ENCODE measurements at places on chromosomes 13 and 19. TPM values are rescaled to one million over a fixed set of nuclear protein-coding genes. Genes with fewer than 3 reads are reported as not detected.

The ICAM4 gene
- 0.34 TPM for total RNA-seq

The RNF17 gene
- total RNA-seq: not detected

DNA sequence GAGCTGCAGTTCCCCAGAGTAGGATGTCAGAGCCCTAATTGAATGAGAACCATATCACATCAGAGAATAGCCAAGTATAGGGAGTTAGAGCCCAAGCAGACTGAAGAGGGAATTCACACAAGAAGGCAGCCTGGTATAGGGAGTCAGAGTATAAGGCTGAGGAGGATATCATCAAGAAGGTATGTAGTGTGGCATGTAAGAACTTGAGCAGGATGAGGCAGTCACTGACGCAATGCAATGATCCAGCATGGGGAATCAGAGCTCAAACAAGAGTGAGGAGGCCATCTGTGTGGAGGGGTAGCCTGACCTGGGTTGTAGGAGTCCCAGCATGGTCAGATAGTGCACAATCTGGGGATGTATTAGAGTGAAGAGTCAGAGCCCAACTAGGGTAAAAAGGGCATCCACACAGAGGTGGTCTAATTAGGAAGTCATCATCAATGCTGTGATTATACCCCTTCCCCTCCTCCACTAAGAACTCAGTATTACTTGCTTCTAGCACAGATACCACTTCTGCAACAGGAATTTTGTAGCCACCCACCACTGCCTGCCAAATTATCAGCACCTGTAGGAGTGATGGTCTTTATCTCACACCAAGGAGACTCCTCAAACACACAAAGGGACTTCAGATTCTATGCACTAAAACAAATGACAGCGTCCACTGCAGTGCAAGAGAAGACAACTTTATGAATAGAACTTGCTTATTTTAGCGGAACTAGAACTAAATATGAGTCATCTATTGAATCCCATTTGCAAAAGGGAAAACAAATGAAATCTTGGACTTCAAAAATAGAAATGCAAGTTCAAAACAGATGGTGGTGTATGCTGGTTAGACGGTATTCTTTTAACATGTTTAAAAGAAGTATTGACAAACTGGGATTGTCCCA is 107.2 kb downstream of the FNDC3A start:
- no peak overlapping the region for H3K4me3 ChIP-seq
- DNase-seq: no peak
- peaks cover 16% of the 10 kb centered on the region for H3K36me3 ChIP-seq
- H3K27ac ChIP-seq: no peak overlapping the region

The SPIB gene
- 0.80 TPM for total RNA-seq

The GFY gene
- not detected for total RNA-seq

DNA sequence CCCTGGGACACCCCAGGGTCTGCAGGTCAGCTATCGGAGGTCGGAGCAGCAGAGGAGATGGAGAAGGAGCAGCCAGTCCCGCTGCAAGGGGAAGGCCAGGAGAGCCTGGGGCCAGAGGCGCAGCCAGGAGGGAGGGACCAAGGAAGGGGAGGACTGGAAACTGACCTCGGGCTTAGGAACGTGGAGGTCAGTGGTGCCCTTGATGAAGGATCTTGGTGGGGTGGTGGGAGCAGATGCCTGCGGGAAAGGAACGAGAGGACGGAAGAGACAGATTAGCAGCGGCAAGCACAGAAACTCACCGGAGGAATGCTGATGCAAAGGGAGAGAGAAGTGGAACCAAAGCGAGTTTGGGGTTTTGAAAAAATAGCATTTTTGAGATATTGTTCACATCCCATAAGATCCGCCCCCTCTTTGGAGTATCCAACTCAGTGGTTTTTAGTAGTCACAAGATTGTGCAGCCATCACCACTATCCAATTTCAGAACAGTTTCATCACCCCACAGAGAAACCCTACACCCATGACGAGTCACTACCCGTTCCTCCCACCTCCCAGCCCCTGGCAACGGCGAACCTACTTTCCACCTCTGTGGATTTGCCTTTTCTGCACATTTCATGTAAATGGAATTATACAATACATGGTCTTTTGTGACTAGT is 22.1 kb downstream of the PLEKHF1 start:
- no peaks in the 10 kb centered on the region for H3K27me3 ChIP-seq
- peaks cover 37% of the 10 kb centered on the region for H3K4me1 ChIP-seq
- DNase-seq: peak; percentile 78
- peaks cover 5% of the 10 kb centered on the region for H3K36me3 ChIP-seq
- H3K27ac ChIP-seq: peak overlapping the region; percentile 76

DNA sequence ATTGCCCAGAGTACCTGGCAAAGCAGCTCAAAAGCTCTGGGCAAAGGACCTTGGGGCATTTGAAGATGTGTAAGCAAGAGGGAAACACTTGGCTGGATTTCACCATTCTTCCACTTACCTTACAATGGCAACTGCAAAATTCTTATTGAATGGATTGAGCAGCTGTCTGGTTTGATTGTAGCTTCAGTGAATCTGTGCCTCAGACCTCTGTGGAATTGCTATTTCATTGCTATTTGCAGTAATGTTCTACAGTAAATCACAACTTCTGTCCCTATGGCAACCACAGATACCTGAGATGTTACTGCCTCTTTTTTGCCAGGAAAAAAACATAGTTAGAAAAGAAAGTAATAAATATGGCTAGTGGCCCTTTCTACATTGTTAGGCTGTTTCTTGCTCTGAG is 519.5 kb downstream of the SUCLA2 start:
- H3K4me3 ChIP-seq: no peak overlapping the region
- no peak for DNase-seq
- H3K4me1 ChIP-seq: no peaks in the 10 kb centered on the region

GRCh38 chr13:112153364-112153763 is 86.4 kb downstream of the SOX1 start:
- no peak overlapping the region for H3K27ac ChIP-seq
- H3K36me3 ChIP-seq: no peaks in the 10 kb centered on the region

The LSR gene
- 25.4 TPM for total RNA-seq

The ZNF793 gene
- 3.4 TPM for total RNA-seq

Data from activated CD4-positive, alpha-beta memory T cell treated with anti-CD3 and anti-CD28 coated beads for 36 hours (primary cell).